ENCODE measurements at places on chromosomes 16 and 17.

GRCh38 chr17:79874329-79874981 is 35.2 kb upstream of the CBX4 start:
- DNase-seq, result no peak

DNA sequence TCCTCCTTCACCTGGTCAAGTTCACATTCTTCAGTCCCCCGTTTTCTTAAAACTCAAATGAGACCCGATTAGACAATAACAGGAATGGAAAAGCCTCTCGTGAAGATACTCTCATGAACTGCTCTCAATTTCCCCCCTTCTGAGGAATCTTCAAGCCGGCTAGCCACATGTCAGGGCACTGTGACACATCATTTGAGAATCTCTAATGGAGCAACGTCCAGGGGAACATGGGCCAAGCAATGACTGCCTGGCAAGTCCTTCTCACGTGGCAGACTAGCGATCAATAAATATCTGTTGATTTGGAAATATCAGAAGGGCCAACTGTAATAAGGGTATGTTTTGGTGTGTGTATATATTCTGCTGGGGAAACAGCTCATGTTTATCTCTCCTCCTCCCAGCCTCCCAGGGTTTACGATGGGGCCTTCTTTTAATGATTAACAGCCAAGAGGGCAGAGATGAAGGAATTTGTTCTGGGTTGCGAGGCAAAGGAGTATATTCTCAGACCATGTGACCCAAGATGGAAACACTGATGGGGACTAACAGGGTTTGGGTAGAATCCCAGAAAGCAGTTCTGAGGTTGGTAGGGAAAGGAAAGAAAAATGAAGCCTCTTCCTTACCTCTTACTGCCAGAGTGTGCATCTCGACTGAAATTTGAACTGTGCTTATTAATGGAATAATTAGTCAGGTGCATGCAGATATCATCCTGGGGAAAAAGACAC is 21.4 kb downstream of the TTLL6 start:
- DNase-seq, result no peak

GRCh38 chr16:85902366-85903155 is 3.6 kb downstream of the IRF8 start:
- DNase-seq, result no peak

- no peak for DNase-seq
These were observed 86.1 kb upstream of the SALL1 start for GRCh38 chr16:51237207-51237606.

DNA sequence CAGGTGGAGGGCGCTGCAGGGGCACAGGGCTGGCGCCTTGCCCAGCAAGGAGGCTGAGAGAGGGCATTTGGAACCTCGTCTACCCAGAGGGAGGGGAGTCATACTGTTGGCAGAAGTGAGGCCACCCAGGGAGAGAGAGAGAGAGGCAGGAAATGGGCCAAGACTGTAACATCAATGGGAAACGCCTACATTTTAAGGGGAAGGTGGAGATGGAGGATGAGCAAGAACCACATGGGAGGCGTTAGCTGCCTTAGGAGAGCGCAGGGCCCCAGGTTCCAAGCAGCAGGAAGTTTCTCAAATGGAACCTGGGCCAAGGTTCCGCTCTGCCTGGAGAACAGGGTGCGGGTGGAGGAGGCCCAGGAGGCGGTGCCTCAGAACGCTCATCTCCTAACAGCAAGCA is 2.7 kb upstream of the WFDC1 start:
- no peak for DNase-seq

GRCh38 chr16:86022381-86022960 is 123.5 kb downstream of the IRF8 start:
- no peak for DNase-seq

DNA sequence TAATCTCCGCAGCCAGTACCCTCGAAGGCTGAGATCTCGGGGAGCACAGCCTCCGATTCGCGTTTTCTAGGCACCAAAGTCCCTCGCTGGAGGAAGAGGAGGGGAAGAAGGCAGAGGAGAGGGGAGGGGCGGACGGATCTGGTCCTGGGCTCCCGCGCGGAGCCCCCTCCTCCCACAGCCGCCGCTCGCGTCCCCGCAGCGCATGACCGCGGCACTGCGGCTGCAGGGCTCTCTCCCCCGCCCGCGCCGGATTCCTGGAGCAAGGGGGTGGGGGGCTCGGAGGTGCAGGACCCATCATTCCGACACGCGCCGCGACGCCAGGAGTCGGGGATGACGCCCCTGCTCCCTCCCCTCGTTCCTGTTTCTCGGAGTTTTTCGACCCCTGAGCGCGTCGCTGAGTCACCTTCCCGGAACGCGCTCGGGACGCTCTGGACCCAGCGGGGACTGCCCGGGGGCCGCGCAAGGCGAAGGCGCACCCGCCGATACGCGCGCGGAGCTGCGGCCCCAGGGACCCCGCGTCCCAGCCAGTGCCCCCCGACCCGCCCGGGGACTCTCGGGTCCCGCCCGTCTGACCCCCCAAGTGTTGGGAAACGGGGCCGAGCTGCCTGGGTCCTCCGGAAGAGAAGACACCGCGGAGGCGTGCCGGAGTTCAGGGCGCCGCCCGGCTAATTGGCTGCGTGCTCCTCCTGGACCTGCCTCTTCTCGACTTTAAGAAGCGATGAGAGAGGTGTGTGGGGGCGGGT is 1.4 kb upstream of the SPHK1 start:
- no peak for DNase-seq

- no peak for DNase-seq
These were observed 485 bp downstream of the DNAJA3 start for GRCh38 chr16:4426021-4426684.

GRCh38 chr16:29674188-29674587 is 4.8 kb upstream of the QPRT start:
- DNase-seq, result peak; percentile 66

DNA sequence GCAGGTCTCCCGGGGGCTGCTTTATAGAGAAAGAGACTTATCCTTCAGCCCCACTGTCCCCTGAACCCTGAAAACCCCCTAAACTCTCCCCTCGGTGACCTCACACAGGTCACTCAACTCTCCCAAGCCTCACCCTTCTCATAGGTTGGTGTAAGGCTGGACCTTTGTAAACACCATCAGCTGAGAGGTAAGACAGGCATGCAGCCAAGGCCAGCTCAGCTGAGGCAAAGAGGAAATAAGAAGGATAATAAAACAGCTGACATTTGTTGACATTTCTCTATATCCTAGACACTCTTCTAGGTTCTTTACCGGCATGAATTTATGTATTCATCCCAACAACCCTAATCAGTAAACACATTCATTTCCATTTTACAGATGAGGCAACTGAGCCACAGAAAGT is 134.3 kb downstream of the CCT6B start:
- no peak for DNase-seq

GRCh38 chr17:72238157-72238673 is 117.4 kb downstream of the SOX9 start:
- DNase-seq, result no peak

DNA sequence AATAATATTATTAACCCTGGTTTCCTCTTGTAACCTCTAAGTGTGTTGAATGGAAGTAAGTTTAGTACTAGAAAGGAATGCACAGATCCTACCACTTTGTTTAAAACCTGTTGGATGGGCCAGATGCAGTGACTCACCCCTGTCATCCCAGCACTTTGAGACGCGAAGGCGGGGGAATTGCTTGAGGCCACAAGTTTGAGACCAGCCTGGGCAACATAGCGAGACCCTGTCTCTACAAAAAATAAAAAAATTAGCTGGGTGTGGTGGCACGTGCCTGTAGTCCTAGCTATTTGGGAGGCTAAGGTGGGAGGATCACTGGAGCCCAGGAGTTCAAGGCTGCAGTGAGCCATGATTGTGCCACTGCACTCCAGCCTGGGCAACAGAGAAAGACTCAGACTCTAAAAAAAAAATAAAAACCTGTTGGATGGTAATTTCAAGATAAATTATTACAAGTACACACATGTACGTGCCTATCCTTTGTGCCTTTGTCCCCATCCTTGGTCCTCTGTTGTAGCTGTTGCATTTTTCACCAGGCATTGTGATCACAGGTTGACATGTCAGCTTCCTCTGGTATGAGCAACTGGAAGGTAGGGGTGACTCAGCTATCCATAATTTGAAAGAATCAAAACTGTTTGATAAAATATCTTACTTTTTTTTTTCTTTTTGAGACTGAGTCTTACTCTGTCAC is 30.7 kb upstream of the METTL9 start:
- no peak for DNase-seq

GRCh38 chr17:80959330-80960036 is 32.2 kb upstream of the CHMP6 start:
- DNase-seq, result no peak

DNA sequence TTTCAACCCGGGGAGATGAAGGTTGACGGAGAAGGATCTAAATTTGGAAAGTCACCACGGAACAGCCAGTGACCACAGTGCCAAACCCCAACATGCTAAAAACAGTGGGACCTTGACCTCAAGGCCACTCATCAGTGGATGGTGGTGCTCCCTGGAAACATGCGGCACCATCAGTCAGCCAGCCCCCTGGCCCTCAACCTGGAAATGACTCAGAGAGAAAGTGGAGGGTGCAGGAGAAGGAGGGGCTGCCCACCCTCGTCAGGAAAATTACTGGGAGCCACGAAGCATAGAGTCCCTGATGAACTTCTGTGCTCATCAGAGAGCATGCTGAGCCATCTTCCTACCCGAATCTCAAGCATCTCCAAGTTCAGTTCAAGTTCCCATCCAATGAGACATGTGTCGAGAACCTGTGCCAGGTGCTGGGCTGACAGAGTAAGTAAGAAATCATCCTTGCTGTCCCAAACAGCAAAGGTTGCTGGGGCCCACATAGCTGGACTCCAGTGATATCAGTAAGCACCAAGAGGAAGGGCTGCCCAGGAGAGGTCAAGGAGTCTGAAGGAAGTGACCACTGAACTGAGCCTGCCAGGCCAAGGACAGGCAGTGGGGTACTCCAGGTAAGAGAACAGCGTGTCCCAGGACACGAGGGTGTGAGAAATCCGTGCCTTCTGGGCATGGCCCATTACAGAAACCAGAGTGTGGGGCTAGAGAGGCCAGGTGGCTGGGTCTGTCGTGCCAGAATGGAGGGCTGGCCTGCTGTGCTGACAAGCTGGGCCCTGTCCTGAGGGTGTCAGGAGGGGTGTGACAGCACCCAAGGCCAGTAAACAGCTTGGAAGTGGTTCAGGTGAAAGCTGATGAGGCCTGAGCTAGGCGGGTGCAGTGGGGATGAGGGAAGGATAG is 5.2 kb downstream of the PECAM1 start:
- no peak for DNase-seq

- peak; percentile 7 for DNase-seq
These were observed 94.2 kb downstream of the NTN1 start for GRCh38 chr17:9115214-9116191.

- no peak for DNase-seq
These were observed 61.0 kb downstream of the ABHD15 start for GRCh38 chr17:29505836-29506235.

- no peak for DNase-seq
These were observed 33.2 kb downstream of the CYB5D2 start for GRCh38 chr17:4175921-4176807.

DNA sequence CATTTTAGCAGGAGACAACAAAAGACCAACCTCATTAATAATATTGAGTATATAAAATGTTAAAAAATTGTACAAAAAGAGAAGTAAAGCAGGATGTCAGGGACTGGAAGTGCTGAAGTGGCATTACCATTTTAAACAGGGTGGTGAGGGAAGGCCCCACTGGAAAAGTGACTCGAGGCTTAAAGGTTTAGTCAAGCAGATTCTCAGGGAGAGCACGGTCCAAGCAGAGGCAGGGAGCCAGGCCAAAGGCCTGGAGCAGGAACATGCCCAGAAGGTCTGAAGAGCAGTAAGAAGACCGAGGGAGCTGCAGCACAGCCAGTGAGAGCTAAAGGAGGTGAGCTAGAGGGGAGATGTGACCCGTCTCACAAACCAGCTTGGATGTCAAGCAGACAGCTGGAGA is 7.6 kb downstream of the XPO6 start:
- DNase-seq, result no peak

GRCh38 chr17:76547183-76547641 is 7.4 kb downstream of the PRCD start:
- no peak for DNase-seq

DNA sequence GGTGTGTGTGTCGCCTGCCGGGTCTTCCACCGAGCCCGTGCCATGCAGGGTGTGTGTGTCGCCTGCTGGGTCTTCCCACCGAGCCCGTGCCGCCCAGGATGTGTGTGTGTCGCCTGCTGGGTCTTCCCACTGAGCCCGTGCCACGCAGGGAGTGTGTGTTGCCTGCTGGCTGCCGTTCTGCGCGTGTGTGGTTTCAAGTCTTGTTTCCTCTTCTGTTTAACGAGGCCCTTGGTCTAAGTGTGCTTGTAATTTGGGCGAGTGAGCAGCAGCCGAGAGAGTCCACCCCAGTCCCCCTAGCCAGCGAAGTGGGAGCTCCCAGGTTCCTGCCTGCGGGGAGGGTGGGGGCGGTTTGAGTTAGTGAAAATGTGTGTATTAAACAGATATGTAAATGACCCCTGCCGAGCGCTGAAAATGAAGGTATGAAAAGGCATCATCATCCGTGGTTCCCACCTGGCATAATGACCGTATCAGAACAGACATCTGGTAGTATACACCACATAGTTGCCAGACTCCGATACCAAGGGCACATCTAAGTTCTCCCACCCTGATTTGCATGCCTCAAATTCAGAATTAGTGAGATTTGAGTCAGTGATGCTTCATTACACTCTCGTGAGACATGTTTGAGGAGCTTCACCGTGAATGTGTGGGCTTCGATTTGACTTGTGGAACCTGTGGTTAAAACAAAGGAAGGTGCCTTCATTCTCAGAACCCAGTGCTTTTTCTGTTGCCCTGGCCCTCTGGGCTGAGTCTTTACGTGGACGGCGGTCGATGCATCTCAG is 114.5 kb upstream of the CHMP6 start:
- no peak for DNase-seq

DNA sequence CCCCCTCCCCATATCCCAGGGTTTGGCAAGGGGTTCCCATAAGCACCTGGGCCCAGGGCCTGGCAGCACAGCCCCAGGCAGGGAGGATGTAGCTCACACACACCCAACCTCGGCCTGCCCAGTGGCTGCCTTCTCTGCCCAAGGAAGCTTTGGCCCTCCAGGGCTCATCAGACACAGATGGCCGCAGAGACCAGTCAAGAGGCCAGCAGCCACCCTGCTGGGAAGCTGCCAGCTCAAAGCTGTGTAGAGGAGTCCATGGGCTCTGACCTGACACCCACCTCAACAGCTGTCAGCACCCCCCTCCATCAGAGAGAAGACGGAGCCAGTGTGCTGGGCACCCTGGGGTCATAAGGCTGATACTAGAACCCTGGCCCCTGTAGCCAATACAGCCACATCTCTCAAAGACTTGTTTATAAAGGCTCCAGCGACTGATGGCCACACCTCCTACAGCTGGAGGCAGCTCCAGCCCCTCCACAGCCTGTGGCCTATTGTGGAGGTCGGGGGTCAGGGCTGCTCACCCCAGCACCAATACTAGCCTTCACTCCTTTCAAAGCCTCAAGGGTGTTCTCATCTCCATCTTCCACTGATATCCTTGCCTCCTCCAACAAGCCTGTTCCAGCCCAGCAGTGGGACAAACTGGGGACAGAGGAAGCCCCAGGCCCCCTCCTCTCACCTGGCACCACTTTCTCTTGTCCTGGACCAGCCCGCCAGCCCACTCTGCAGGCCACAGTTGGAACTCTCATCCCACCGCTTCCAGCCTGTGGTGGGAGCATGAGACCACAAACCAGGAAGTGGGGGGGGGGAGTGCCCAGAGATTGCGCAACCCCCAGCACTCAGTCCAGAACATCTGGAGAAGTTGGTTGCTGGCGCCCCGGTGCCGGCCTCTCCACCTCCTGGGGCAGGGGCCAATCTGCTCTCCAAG is 2.2 kb upstream of the MPG start:
- no peak for DNase-seq

GRCh38 chr17:71846561-71847110 is 274.2 kb upstream of the SOX9 start:
- DNase-seq, result no peak

GRCh38 chr16:67803894-67804293 is 2.5 kb downstream of the RANBP10 start:
- no peak for DNase-seq

- DNase-seq, result no peak
These were observed 624 bp downstream of the G6PC3 start for GRCh38 chr17:44071198-44071520.
